ENCODE measurements at places on chromosomes 6 and 20. TPM values are rescaled to one million over a fixed set of nuclear protein-coding genes. Genes with fewer than 3 reads are reported as not detected.
A peak's percentile ranks its signal among the peaks of the same experiment; 100 is the strongest.

CITED2 gene
- 117 TPM for polyA plus RNA-seq

DNA sequence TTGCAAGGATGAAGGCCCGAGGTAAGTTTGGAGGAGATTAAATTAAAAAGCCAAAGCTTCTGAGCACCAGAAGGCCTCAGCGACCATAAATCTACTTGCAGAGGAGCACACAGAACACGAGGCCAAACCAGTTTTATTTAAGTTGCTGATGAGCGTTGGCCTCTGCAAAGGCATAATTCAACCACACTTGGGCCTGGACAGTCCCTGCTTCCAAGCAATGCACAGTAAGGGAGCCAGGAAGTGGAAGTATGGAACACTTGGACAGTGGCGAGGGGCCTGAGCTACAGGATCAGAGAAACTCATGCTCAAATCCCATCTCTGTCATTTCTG is 92.8 kb downstream of the PTPRT start:
- DNase-seq: no peak

DNA sequence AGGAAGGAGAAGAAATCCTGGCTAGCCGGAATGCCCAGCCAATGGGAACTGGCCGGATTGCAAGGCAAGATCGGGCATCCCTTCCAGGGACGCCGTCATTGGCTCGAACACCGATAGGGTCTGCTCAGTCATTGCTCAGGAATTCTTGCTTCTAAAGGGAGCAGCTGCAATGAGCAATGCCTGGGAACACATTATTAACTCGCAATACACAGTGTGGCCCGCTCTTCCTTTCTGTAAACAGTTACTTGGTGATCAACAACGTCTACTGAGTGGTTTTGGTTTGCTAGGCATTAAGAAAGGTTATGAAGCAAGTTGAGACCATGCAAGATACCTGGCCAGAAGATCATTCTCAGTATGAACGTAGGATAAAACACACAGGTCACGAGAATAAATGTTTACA is 165.4 kb upstream of the CITED2 start:
- peak; percentile 95 for DNase-seq

GRCh38 chr6:168156742-168157265 is 77.8 kb upstream of the FRMD1 start:
- no peak for DNase-seq

SYCP2 gene
- 0.24 TPM for polyA plus RNA-seq

TAB2 gene
- 46.4 TPM for polyA plus RNA-seq

MYB gene
- polyA plus RNA-seq: 0.09 TPM

DNA sequence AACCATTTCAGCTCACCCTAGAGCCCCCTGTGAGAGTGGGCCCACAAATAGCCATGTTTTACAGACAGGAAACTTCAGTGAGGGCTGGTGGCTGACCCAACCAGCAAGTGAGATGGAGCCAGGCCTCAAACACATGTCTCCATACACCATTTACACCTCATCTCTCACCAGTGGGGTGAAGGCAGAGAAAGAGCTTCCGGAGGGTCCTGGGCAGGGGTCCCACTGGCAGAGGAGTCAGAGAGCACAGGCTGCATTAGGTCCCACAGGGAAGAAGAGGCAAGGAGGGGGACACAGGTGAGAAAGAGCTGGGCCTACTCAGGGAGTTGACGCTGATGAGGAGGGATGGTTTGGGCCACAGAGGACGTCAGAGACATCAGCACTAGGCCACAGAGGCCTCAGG is 172.6 kb downstream of the VEGFA start:
- DNase-seq: no peak

SMOC2 gene
- not detected for polyA plus RNA-seq

- no peak for DNase-seq
These were observed 76.6 kb upstream of the RBM24 start for GRCh38 chr6:17204533-17204932.

- no peak for DNase-seq
These were observed 313.4 kb downstream of the GJA1 start for GRCh38 chr6:121748850-121749249.

DEFB124 gene
- not detected for polyA plus RNA-seq

DNA sequence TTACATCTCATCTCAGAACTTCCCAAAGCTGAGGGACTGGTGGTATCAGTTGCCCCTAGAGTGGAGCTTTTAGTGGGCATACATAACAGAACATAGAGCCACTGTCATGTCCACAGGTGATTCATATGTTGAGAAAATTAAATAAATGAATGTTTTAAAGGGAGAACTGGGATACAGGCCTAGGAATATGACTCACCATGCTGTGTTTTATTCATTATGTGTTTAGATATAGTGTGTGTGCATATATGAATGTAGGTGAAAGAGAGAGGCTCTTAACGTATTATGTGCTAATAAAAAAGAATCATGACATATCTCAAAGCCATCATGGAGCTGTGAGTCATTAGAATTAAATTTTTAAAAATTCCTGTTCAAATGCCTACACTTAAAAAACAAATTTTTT is 332.2 kb upstream of the RSPO3 start:
- no peak for DNase-seq

- no peak for DNase-seq
These were observed 257.7 kb upstream of the MARCKS start for GRCh38 chr6:113599444-113599843.
